ENCODE measurements at places on chromosomes 5 and 9.

GRCh38 chr9:73269430-73270101 is 117.9 kb downstream of the ANXA1 start:
- no peaks in the 10 kb centered on the region for H3K4me1 ChIP-seq
- H3K36me3 ChIP-seq = no peaks in the 10 kb centered on the region
- no peak for DNase-seq
- no peaks in the 10 kb centered on the region for H3K27me3 ChIP-seq
- no peak overlapping the region for H3K4me3 ChIP-seq
- no peak overlapping the region for H3K27ac ChIP-seq

- peaks cover 17% of the 10 kb centered on the region for H3K36me3 ChIP-seq
- H3K27me3 ChIP-seq = no peaks in the 10 kb centered on the region
- no peak overlapping the region for H3K4me3 ChIP-seq
- H3K27ac ChIP-seq = no peak overlapping the region
- DNase-seq = no peak
These were observed 15.6 kb upstream of the CARD19 start for GRCh38 chr9:93080406-93080805.

DNA sequence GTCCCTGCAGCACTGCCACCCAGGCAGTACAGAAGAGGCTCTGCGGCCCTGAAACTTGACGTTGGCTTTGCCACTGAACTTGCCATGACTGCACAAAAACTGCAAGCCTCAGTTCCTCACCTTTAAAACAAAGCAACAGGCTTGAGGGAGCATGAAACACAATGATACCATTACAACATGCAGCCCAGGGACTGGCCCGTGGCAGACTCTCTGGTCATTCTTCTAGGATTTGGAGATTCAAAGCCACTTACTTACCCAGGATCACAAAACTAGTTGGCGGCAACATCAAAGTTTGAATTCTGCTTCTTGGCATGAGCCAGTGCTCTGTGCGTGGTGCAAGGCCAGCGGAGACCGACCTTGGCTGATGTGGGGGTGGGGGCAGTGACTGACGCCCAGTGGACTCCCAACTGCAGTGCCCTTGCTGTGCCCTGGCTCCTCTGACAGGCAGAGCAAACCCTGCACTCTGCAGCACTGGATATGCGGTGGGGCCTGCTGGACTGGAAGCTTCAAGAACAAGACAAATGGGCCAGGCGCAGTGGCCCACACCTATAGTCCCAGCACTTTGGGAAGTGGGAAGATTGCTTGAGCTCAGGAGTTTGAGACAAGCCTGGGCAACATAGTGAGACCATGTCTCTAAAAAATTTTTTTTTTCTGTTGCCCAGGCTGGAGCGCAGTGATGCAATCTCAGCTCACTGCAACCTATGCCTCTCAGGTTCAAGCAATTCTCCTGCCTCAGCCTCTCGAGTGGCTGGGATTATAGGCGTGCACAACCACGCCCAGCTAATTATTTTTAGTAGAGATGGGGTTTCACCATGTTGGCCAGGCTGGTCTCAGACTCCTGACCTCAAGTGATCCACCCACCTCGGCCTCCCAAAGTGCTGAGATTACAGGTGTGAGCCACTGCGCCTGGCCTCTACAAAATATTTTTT is 18.9 kb downstream of the SQSTM1 start:
- no peaks in the 10 kb centered on the region for H3K27me3 ChIP-seq
- H3K27ac ChIP-seq = peak overlapping the region; percentile 83
- H3K36me3 ChIP-seq = peaks cover 15% of the 10 kb centered on the region
- H3K4me3 ChIP-seq = no peak overlapping the region
- DNase-seq = no peak
- H3K4me1 ChIP-seq = peaks cover 7% of the 10 kb centered on the region

DNA sequence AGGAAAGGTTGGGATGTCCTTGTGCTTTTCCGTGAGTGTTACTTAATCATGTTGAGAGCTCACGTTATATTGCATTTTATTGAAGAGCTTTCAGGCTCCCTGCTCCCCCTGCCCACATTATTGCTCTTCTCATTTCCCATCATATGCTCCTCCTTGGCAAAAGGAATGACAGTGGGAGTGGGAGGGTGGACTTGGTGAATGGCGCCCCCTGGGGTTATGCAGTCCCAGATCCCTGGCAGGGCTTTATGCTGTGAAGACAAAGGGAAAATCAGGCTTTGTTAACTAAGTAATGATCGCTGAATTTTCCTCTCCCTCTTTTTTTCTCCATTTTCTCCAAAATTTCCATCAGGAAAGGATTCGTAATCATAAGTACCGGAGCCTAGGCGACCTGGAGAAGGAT is 166.6 kb downstream of the SMARCA2 start:
- no peaks in the 10 kb centered on the region for H3K27me3 ChIP-seq
- peaks cover 8% of the 10 kb centered on the region for H3K4me1 ChIP-seq
- peak overlapping the region; percentile 41 for H3K27ac ChIP-seq
- H3K36me3 ChIP-seq = peaks cover 28% of the 10 kb centered on the region

GRCh38 chr5:82068723-82069122 is 96.9 kb downstream of the ATG10 start:
- no peaks in the 10 kb centered on the region for H3K36me3 ChIP-seq
- no peaks in the 10 kb centered on the region for H3K4me1 ChIP-seq
- DNase-seq = no peak
- no peak overlapping the region for H3K4me3 ChIP-seq
- H3K27me3 ChIP-seq = no peaks in the 10 kb centered on the region

- no peak overlapping the region for H3K4me3 ChIP-seq
- peaks cover 24% of the 10 kb centered on the region for H3K27me3 ChIP-seq
- no peak overlapping the region for H3K27ac ChIP-seq
- no peak for DNase-seq
These were observed 164.3 kb downstream of the ENC1 start for GRCh38 chr5:74476046-74476818.

DNA sequence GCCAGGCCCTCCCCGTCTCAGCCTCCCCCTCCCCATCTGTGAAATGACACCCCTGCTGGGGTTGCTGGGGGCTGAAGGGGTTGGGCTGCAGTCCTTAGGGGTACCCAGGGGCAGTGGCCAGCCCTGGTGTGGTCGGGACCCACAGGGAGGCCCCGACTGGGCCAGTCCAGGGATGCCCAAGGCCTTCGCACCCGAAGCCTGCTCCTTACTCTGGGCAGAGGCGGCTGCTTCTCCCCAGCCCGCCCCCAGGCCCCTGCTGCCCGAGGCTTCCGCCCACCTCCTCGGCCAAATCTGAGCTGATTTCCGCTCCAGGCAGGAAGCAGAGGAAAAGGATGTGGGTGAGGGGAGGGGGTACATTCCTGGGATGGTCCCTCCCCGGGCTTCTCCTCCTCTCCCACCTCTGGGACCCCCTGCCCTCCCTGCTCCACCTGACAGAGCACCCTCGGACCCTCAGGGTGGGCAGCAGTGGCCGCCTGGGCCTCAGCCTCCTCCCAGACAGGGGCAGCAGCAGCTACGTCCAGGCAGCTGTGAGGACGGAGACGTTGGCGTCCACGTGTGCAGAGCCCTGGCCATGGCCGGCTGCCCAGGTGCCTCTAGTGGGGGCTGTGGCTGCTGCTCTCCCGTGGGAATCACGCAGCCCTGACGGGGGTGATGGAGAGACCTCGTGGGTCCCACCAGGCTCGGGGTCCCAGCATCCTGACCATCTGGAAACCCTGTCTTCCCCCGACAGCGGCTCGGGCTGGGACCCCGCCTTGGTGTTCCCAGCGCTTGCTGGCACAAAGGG is 4.2 kb upstream of the NRARP start:
- H3K36me3 ChIP-seq = no peaks in the 10 kb centered on the region
- DNase-seq = no peak
- no peaks in the 10 kb centered on the region for H3K27me3 ChIP-seq
- H3K27ac ChIP-seq = no peak overlapping the region

DNA sequence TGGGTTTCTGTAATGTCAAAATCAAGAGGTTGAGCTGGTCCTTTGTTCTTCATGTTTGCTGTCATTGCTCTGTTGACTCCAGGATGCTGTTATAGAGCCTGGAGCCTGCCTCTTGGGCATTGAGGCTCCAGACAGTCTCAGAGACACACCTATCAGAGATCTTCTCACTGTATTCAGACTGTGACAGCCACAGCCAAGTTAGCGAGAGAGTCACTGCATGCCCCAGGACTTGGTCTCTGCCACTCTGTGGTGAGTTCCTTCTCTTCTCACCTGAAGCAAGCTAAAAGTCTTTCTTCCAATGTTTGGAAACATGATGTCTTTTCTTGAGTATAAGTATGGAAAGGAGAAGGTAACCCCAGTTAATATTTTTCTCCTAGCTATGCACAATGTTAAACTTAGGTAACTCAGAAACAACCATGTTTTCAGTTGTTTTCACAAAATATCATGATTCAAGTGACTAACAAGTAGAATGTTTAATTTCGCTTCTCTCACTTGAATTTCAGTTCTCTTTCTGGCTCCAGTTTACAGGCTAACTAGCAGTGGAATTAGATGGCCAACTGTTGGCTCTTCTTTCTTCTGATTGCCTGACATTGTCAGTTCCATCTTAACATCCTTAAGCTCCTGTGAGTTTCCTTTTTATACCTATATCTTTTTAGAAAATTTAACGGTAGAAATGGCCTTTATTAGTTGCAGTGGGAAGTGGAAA is 20.6 kb upstream of the ZFYVE16 start:
- DNase-seq = no peak
- H3K27me3 ChIP-seq = peaks cover 17% of the 10 kb centered on the region
- no peak overlapping the region for H3K4me3 ChIP-seq

- H3K36me3 ChIP-seq = no peaks in the 10 kb centered on the region
- H3K4me3 ChIP-seq = no peak overlapping the region
- H3K27ac ChIP-seq = no peak overlapping the region
- peaks cover 29% of the 10 kb centered on the region for H3K4me1 ChIP-seq
- no peaks in the 10 kb centered on the region for H3K27me3 ChIP-seq
These were observed 283.9 kb upstream of the ANKRD55 start for GRCh38 chr5:56517011-56517416.

DNA sequence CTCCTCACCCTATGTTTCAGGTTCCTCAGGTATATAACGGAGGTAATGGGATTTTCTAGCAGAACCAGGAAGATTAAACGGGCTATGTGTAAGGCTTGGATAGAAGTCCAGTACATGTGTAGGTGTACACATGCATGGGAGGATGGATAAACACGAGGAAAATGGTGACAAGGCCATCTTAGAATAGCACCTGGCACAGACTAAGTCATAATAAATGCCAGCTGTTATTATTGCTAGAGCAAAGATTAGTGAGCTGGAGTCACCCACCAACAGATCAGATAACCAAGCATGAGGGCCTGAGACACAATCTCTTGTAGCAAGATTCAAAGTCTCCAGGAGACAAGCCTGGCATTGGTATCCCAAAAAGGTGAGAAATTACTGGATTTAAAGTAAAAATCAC is 21.1 kb downstream of the SPOCK1 start:
- H3K27me3 ChIP-seq = peaks cover 4% of the 10 kb centered on the region
- H3K4me1 ChIP-seq = no peaks in the 10 kb centered on the region
- no peaks in the 10 kb centered on the region for H3K36me3 ChIP-seq
- DNase-seq = no peak
- H3K27ac ChIP-seq = no peak overlapping the region

DNA sequence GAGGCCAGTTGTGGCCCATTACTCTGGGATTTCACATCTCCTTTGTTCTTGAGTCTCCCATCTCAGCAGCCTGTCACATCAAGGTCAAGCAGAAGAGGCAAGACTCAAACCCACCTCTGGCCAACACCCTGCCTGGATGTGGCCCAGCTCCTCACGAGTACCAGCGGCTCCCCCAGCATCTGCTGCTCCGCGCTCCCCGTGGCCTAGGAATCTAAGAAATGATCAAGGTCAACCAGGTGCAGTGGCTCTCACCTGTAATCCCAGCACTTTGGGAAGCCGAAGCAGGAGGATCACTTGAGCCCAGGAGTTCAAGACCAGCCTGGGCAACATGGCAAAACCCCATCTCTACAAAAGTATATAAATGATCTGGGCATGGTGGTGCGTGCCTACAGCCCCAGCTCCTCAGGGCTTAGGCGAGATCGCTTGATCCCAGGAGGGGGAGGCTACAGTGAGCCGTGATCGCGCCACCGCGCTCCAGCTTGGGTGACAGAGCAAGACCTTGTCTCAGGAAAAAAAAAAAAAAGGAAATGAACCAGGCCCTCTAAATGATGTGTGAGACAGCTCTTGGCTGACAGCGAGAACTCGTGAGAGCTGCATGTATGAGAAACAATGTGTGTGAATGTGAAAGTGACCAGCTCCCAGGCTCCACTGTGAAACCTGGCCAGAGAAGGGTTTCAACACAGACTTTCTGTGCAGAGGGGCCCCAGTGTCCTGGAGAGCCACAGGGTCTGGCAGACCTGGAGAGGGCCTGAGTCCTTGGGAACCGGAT is 61.6 kb upstream of the ANGPTL2 start:
- H3K27me3 ChIP-seq = no peaks in the 10 kb centered on the region
- H3K27ac ChIP-seq = no peak overlapping the region
- H3K36me3 ChIP-seq = peaks cover 16% of the 10 kb centered on the region
- no peak overlapping the region for H3K4me3 ChIP-seq

- no peak for DNase-seq
- no peak overlapping the region for H3K27ac ChIP-seq
These were observed 2.0 kb upstream of the CENPH start for GRCh38 chr5:69187342-69187741.

DNA sequence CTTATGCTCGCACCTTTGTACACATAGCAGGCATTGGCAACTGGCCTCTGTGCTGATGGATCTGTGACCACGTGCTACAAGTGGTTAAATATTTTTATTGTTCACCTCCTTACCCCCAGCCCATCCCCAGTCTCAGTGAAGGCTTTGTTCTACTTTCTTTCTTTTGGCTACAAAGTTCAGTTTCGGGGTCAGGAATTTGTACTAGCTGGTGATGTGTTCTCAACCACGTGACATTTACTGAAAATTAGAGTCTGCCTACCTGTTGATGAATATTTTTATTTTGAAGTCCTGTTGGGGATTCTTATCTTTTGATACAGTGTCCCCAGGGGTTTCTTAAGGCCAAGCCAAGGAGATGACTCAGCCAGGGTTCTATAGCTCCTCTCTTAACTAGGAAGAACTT is 47.8 kb downstream of the C9orf57 start:
- no peak for DNase-seq
- H3K27me3 ChIP-seq = no peaks in the 10 kb centered on the region
- no peak overlapping the region for H3K4me3 ChIP-seq
- H3K4me1 ChIP-seq = peaks cover 3% of the 10 kb centered on the region

All from naive B cell (primary cell).